ENCODE measurements at places on chromosomes 7 and 10.

DNA sequence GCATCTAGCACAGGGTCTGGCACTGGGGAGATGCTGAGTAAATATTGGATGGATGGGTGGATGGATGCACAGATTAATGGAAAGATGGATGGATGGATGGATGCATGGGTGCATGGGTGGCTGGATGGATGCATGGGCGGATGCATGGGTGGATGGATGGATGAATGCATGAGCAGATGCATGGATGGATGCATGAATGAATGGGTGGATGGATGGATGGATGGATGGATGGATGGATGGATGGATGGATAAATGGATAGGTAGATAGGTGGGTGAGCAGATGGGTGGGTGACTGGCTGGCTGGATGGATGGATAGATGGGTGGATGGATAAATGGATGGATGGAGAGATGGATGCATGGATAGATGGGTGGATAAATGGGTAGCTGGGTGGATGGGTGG is 5.7 kb downstream of the PAX4 start:
- no peak for DNase-seq

- no peak for DNase-seq
Measured at GRCh38 chr10:94571528-94571927, 25.9 kb downstream of the HELLS start.

- DNase-seq, result no peak
Measured at GRCh38 chr7:110373416-110373815, 717.5 kb upstream of the LRRN3 start.

DNA sequence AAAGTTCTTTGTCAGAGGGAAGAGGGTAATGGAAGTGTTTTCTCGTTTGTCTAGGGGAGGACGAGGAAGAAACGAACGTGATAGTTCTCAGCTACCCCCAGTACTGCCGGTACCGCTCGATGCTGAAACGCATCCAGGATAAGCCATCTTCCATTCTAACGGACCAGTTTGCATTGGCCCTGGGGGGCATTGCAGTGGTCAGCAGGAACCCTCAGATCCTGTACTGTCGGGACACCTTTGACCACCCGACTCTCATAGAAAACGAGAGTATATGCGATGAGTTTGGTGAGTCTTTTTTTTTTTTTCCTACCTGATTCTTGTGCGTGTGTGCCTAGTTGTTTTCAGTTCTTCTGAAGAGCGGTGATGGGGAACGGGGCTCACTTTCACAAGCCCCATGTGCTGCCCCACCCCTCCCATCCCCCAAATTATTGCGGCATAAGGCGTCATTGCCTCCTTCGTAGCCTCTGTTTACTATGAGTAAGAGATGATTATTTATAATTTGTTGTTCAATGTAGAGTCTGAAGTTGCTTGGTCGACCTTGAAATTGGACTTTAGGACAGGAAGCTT is 98.6 kb downstream of the ARID5B start:
- no peak for DNase-seq

- DNase-seq, result no peak
Measured at GRCh38 chr7:84529480-84530205, 335.1 kb upstream of the SEMA3A start.

DNA sequence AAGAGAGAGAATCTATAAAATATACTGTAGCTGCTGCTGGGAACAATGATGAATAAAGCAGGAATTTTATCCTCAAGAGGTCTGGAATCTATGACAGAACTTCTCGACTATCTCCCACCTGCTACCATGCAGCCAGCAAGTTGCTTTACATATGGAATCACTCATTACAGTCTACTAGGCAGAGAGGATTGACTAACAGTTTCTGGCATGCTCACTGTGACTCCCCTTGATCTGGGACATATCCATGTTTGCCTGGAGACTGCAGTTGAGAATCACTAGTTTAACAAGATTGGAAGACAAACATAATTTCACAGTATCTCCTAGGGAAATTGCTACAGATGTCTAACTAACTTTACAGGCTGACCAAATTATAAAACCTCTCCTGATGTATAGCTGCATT is 13.3 kb downstream of the GPR37 start:
- no peak for DNase-seq

GRCh38 chr7:149823631-149824199 is 14.5 kb upstream of the ZNF862 start:
- DNase-seq, result no peak

GRCh38 chr10:132404911-132405462 is 8.0 kb downstream of the PWWP2B start:
- DNase-seq, result no peak

- DNase-seq, result no peak
Measured at GRCh38 chr7:80309971-80310549, 175.4 kb downstream of the GNAI1 start.

DNA sequence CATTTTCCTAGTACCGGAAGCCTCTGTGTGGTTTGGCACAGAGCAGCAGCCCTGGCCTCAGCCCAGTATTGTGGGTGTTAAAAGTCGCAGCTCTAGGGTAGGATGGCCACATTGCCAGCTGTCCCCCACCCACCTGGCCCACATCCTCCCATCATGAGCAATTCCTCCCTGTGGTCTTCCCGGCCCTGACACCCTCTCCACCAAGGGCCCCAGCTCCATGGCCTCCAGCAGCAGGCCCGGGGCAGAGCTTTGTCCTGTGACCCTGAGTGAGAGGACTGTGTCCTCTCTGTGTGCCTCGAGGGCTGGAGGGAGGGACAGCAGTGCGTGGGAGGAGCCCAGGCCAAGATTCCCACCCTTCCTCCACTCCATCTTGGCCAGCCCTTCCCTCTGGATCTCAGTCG is 93.7 kb downstream of the MYL10 start:
- DNase-seq, result no peak

- no peak for DNase-seq
Measured at GRCh38 chr10:23094786-23095403, 484 bp upstream of the MSRB2 start.

DNA sequence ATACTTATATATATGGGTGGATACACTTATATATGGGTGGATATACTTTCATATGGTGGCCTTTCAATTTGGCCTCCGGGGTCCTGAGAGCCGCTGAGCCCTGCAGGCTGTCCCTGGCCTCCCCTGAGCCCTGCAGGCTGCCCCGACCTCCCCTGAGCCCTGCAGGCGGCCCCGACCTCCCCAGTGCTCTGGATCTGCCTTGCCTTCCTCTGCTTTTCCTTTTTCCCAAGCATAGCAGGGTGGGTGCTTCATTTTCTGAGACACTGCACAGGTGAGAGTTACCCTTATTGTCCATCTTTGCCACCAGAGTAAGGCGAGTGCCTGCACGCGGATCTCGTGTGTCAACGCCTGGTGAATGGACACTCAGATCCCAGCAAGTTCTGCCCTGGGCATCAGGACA is 106.6 kb downstream of the VIPR2 start:
- DNase-seq, result no peak

DNA sequence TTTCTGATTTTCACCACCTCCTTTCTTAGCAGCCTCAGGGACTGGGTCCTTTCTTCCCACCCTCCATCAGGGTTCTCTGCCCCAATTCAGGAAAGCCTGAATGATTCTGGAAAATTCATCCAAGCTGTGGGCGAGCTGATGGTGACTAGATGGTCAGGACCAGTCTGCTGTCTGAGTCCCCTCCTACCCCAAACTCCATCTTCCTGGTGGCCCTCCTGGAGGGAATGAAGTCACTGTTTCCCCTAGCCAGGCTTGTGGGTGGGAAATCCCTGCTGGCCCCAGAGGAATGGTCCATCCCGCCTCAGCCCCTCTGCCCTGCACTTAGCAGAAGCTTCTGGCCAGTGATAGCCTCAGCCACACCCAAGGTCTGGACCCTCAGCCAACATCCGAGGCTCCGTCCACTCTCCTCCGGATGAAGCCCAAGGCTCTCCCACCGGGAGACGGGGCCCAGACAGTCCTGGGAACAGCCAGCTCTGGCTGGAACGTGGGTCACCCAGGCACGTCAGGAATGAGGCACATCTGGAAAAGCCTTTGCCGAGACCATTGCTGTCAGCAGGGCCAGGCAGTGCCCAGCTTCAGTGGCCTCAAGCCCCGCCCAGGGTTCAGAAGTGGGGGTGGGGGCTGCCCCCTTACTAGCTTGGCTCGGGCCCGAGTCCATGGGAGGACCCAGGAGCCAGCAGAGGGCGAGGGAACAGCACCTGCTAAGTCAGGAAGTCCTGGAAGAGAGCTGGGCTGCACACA is 4.0 kb upstream of the AQP1 start:
- DNase-seq, result no peak

DNA sequence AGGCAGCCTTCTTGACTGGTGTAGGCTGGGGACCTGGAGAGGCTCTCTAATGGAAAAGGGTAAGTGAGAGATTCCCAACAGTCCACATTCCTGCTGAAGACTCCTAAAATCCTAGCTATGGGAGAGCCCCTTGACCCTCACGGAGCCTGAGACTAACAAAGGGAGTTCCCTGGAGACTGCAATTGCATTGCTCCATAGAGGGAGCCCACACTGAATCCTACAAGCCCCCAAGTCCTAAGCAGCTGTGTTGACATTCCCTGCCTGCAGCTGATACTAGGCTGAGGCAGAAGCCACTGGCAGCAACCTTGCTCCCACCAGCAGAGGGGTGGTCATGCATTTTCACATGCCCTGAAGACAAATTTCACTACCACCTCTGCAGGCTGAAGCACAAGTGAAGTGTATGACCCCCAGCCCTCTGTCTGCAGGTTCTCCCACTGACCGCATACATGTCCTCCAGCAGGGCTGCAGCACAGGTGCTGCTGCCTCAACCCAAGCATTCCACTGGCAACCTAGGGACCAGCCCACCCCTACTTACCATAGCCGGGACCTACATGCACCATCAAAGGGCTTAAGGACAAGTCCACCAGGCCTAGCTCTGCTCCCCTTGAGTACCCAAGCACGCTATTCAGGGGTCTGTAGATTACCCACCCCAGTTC is 130.3 kb upstream of the SLC13A1 start:
- no peak for DNase-seq

- no peak for DNase-seq
Measured at GRCh38 chr7:98993024-98993897, 114.9 kb downstream of the TRRAP start.

DNA sequence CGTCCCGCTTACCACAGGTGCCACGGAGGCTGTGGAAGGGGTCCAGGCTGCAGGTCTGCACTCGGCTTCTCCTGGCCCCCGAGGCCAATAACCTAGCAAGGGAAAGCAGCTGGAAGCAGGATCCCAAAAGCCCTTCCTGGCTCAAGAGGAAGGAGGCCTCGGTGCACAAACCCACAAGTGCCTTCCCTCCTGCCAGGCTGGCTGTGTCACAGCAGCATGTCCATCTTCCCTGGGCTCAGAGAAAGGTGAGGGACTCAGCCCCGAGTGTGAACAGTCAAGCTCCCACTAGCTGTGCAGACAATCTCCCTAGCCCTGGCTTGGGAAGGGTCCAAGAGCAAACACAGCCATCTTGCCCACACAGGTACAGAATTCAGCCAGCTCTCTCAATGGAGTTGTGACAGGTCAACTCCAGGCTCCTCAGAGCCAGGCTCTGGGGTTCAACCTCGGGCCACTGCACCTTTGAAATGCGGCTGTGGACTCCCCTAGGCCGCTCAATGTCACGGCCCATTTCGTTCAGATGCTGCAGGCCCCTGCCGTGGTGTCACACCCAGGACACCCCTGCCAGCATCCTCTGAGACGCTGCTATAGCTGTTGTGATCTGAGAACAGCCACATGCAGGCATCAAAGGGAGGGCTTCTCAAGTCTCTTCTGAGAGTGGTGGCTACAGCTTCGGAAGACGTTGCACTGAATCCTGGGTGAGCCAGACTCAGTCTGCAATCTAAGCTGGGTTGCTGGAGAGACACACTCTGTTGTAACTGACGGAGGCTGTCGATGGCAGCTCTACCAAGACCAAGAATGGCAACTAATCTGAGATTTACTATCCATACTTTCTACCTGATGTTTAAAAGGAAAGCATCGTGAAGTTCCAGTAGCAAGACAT is 137.9 kb downstream of the DIP2C start:
- DNase-seq, result no peak

DNA sequence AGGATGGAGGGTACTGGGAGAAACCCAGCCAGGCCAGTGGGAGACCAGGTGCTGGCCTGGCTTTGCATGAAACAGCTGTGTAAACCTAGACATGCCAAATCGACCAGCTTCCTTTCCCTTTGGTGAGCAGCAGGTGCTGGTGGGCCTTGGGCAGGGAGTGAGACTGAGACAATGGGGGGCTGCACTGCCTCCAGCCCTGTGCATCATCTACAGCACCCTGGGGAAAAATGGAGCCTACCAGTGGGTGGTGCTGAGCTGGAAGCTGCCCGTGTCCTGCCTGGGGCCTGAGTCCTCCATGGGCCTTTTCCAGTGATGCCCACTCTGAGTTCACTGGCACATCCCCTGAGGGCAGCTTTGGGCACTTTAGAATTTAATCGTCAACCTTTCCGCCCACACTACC is 19.2 kb upstream of the DDC start:
- DNase-seq, result no peak

DNA sequence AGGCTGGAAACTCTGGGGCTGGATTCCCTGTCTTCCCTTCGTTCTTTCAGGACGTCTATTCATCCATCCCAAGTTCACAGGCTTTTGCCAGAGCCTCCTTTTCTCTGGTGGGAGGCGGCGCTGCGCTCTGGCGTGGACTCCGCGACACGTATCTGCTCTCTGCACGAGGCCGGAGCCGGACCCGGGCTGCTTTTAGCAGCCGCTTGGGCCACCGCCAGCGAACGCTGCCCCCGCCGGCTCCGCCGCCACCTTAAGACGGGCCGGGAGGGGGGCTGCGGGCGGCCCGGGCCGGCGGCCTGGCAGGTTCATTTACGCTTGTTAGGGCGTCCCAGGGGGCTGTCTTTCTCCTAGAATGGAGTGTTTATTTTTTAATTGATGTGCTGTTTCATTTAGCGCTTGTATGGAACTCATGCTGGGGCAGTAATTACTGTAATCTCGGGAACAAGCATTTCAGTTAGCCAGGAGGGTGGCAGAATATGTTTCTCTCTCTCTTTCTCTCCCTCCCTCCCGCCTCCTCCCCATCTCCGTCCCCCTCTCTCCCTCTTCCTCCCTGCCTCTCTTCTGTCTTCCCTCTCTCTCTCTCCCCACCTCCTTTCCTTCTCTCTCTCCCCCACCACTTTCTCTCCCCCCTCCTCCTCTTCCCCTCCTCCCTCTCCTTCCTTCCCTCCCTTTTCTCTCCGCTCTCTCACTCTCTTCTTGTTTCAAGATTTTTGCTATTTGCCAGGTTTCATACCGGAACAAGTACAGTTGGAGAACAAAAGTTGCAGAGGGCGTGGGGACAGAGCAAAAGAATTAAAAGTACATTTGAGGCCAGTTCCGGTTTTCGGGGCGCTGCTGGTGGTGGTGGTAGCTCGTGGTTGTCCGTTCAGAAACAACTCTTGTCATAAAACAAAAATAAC is 1.3 kb upstream of the FZD8 start:
- no peak for DNase-seq

DNA sequence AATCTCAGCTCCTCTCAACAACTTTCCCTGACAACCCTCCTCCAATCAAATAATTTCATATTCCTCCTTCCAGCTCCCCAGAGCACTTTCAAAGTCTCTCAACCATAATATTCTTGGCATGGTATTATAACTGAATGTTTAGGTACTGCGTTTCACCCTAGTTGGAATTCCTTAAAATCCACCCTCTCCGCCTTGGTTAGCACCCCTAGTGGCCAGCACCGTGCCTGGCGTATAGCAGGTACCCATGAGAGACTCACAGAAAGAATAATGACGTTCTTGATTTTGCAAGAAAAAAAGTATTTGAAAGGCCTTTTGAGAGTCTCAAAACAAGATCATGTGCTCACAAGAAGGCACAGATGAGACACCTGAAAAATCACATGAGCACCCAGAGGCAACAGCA is 50.9 kb downstream of the GLI3 start:
- no peak for DNase-seq

GRCh38 chr10:77253556-77254064 is 384.0 kb downstream of the KCNMA1 start:
- DNase-seq, result no peak
